ENCODE measurements at places on chromosomes 3 and 15.

GRCh38 chr15:89825271-89825940, 10.8 kb upstream of the ANPEP start:
- no peak for DNase-seq

- no peak for DNase-seq
These were observed 43.0 kb downstream of the RAD54L2 start for GRCh38 chr3:51581524-51581923.

DNA sequence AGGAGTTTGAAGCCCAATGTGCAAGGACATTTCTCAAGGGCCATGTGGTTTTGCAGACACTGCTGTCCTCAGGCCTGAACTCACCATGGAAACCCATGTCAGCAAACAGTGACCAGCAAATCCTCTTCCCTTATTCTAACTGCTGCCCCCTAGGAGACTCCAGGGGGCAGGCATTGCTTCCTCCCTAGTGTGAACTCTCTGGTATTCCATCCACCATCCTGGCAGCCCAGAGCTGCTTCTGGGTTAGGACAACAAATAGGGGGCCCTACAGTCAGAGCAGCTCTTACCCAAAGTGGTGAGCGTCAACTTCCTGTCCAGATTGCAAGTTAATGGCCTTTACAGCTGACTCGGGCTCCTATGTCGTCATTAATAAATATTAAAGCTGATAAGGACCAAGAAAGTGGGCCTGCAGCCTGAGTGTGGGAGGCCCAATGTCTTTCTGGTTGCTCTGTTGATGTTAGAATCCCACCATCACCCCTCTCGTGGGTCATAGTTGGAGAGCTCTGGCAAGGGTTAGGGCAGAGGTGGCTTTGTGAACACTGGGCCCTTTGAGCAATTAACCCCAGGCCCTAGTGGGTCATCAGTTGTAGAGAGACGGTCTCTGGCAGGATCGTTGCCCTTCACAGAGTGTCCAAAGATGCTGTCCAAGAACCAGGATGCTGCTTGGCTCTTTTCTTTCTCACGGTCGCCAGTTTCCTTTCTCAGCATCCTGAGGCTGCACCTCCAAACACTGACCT, 41.5 kb downstream of the TGM4 start:
- no peak for DNase-seq

DNA sequence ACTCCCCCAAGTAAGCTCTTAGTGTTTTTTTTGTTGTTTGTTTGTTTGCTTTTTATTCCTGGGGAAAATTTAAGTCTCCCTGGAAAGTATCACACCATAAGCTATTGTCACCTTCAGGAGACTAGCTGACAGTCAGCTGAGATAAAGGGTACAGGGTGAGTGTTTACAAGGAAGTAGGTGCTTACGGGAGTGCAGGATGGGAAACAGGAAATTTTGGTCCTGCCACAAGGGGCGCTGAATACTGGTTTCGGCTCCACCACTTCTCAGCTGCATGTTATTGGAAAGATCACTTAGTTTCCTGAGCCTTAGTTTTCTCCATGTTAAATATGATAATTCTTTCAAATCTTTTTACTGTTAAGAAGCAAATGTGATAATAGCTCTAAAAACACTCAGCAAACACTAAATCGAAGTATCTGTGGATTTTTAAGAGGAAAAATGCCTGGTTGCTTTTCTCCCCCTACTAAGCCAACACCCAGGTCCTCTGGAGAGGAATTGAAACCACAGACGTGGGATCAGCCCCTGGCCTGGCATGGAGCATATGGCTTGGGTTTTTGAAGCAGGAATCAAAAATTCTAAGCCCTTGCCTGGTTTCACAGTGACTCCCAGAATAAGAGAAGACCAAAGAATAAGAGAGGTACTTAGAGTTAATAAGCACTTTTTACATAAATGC, 90.7 kb downstream of the SCN11A start:
- no peak for DNase-seq

DNA sequence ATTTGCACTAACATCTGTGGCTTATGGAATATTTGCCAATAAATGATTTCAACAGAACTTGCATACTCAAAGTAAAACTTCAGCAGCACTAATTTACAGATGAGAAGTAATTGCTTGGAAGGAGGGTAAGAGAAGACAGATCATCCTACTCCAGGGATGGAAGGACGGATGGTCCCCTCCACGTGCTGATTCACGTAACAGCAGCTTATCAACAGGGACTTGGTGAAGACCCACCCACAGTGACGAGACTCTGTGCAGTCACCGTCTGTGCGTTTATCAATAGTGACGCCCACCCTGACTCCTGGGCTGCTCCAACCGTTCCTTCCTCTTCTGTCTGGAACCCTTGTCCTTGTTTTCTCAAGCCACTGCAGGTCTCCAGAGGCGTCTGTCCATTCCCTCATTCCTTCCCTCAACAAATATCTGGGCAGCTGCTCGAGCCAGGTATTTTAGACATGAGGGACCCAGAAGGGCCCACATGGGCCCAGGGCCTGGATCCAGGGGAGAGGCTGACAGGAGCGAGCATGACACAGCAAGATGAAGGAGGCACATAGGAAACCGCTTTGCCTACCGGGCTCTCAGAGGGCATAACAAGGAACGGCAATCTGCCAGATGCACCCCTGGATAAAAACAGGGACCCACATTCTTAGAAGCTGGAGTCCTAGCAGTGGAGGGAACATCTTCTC, 33.3 kb downstream of the PCSK6 start:
- no peak for DNase-seq

DNA sequence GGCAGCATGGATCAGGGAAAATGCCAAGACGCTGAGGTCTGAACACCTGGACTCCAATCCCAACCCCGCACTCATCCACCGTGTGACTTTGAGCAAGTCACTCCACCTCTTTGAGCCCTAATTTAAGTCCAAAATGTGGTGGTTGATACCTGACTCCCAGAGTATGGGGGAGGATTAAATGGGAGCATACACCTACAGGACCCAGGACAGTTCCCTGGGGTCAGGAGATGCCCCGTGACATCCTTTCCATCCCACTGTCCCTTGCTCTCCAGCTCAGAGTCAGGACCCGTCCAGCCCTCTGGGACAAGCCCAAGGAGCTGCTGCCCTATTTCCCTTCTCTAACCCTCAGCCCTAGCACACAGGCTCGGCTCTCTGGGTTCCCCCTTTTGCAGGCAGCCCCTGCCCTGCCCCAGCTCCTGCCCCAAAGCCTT, 276.4 kb downstream of the XXYLT1 start:
- no peak for DNase-seq

Measured in COR-L47 (cell line).